ENCODE measurements at places on chromosomes 5 and 9. TPM values are rescaled to one million over a fixed set of nuclear protein-coding genes. Genes with fewer than 3 reads are reported as not detected.

- DNase-seq, result no peak
These were observed 14.7 kb upstream of the TMEM250 start for GRCh38 chr9:136133191-136133958.

- no peak for DNase-seq
These were observed 128.9 kb downstream of the ADAMTS12 start for GRCh38 chr5:33762859-33763258.

GRCh38 chr5:159324102-159324755 lies 6.1 kb downstream of the IL12B start:
- no peak for DNase-seq

GRCh38 chr9:87642330-87643106 lies 83.4 kb upstream of the CTSL start:
- DNase-seq, result no peak

GRCh38 chr5:147148715-147149114 lies 86.1 kb upstream of the STK32A start:
- DNase-seq, result no peak

GRCh38 chr9:4066682-4067081 lies 233.2 kb downstream of the GLIS3 start:
- DNase-seq, result no peak

ANXA2R gene
- 1.9 TPM for total RNA-seq

MRPL50 gene
- 15.0 TPM for total RNA-seq

- DNase-seq, result no peak
These were observed 28.4 kb downstream of the ZFP62 start for GRCh38 chr5:180832638-180833068.

GRCh38 chr5:142839711-142840346 lies 69.7 kb downstream of the ARHGAP26 start:
- DNase-seq, result peak; percentile 70

DNA sequence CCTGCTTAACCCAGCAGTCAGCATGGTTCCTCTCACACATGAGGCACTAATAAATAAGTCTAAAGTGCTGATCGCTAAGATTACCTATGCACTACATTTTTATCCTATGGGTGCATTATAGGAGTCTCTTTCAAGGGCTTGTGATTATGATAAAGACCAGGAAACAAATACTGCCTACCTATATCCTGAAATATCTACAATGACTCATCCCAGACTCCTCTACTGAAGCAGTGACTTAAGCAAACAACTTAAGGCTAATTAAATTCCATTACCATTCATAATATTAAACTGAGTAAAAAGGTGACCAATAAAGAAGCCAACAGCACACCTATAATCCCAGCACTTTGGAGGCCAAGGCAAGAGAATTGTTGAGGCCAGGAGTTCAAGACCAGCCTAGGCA lies 338.4 kb downstream of the DNAH5 start:
- no peak for DNase-seq

CSF1R gene
- total RNA-seq, result 41.6 TPM

CA9 gene
- total RNA-seq, result 1.6 TPM

GRCh38 chr5:53965459-53965858 lies 344.9 kb downstream of the ARL15 start:
- DNase-seq, result no peak

PRKACG gene
- total RNA-seq, result not detected

GRCh38 chr5:15338546-15338945 lies 161.4 kb upstream of the FBXL7 start:
- no peak for DNase-seq

GRCh38 chr5:139745132-139745799 lies 50.3 kb upstream of the PSD2 start:
- DNase-seq, result peak; percentile 81

- no peak for DNase-seq
These were observed 162.2 kb upstream of the STK32A start for GRCh38 chr5:147072622-147073021.

- peak; percentile 29 for DNase-seq
These were observed 24.2 kb downstream of the CSNK1A1 start for GRCh38 chr5:149526845-149527590.

GRCh38 chr5:71925608-71926091 lies 181.6 kb upstream of the MAP1B start:
- no peak for DNase-seq

DNA sequence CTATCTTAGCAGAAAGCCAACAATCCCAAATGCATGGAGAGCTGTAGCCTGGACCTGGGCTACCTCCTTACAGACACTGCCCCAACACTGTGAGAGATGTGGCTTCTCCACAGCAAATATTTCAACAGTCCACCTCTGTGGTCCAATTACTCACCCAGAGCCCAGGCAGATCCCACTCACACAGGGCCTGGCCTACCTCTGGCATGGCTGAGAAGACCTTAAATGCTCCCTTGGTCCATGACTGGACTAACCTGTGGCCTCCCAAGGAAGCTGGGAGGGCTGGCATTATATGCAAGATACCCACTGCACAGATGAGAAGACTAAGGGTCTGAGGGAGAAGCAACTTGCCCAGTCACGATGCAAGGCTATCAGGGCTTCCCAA lies 22.8 kb upstream of the SLC25A51 start:
- DNase-seq, result no peak

SLC6A18 gene
- not detected for total RNA-seq

SAPCD2 gene
- 0.44 TPM for total RNA-seq

DNA sequence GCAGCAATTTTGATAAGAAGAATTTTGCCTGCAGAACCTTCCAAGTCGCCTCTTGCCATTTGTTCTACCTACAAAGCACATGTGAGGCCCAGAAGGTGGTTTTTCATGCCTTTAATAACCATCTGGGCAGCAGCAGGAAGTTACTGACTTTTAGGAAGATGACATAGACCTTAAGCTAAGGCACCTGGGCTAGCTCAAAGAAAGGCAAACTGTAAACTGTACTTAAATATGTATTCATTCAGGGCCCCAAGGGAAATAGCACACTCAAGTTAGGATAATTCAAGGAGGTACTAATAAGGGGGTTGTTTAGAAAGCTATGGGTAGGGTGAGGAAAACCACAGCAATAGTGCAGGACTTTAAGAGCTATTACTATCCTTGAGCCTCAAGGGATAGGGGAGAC lies 57.3 kb upstream of the HSPB3 start:
- DNase-seq, result no peak

GRCh38 chr5:167688341-167689130 lies 602.9 kb upstream of the WWC1 start:
- DNase-seq, result no peak

DNA sequence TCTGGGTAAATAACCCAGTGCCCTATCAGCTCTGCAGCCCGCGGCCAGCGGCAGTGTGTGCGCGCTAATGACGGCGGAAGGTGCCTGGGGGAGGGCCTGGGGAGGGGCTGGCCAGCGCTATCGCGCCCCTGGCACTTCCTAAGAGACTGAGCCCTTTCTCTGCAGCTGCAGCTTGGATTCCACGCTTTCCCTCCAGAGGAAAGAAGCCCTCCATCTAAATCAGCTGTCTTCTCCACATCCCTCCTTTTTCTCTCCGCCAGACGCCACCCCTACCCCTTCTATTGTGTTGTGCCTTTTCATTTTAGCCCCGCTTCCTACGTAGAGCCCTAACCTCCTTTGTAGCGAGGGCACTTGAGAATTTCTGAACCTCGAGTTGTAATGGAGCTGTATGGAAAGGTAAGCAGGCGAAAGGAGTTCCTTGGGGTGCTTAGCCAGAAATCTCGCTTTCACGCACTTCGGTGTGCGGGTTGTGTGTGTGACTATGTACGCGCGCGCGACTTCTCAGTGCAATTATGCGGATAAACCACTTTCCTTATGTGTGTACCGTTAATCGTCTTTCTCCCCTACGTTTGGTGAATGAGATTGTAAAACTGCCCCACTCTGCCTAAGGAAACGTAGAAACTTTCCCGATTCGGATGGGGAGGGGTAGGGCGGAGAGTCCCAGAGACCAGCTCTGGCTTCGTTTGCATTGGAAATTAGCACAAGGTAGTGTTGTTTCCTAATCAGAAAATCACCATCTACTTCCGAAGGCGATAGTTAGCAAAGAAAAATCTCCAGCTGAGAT lies 664 bp upstream of the RAB3C start:
- DNase-seq, result no peak

COL15A1 gene
- 73.3 TPM for total RNA-seq

GRCh38 chr5:138354926-138355378 lies 2.5 kb downstream of the KDM3B start:
- DNase-seq, result peak; percentile 35

DNA sequence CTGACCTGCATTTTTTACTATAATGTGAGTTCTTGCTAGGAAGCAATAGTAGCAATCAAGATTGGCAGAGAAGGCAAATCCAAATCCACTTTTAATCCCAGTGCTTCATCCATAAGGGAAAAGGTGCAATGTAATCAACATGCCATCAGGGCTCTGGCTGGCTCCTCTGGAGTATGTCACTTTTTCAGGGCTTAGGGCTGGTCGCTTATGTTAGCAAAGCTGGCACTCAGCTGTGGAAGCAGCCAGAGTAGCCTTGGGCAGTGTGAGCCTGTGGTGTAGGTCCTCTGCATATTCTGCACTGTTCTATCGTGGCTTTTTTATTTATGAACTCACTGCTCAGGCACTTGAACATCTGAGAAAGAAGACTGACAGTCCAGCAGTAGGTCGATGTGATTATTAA lies 16.1 kb downstream of the ACTBL2 start:
- DNase-seq, result no peak

GRCh38 chr5:163373436-163374084 lies 63.8 kb upstream of the CCNG1 start:
- no peak for DNase-seq

IL13 gene
- not detected for total RNA-seq
